ENCODE measurements at places on chromosomes 6 and 20. TPM values are rescaled to one million over a fixed set of nuclear protein-coding genes. Genes with fewer than 3 reads are reported as not detected.

- H3K27me3 ChIP-seq = no peaks in the 10 kb centered on the region
- H3K27ac ChIP-seq = no peak overlapping the region
- H3K4me1 ChIP-seq = peaks cover 10% of the 10 kb centered on the region
- no peak overlapping the region for H3K4me3 ChIP-seq
- DNase-seq = no peak
Measured at GRCh38 chr6:110561696-110562095, 85.3 kb upstream of the SLC22A16 start.

DNA sequence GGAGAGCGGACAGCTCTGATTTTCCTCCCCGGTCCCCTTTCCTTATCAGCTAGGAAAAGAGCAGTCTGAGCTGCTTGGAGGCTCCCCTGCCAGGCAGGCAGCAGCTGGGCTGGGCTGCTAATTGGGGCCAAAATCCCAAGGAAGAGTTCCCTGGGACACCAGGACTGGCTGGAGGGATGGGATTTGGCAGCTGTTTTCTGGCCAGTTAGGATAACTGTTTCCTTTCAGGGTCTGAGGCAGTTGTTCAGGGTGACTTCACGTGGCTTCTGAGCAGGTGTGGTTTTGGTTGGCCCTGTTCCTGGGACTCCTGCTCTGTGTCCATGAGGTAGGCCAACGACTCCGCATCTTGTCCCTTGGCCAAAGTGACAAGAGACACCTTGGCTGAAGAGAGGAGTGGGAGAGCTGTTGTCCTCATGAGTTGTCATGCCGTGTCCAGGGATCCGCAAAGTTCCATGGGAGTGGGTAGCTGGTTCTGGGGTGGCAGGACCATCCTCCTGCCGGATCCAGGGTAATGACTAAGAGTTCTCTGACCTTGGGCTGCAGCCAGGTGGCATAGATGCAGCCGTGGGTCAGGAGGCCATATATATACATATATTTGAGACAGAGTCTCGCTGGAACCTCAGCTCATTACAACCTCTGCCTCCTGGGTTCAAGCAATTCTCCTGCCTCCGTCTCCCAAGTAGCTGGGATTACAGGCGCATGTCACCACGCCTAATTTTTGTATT lies 21.2 kb downstream of the MRPS18A start:
- no peaks in the 10 kb centered on the region for H3K36me3 ChIP-seq
- H3K4me1 ChIP-seq = peaks cover 42% of the 10 kb centered on the region
- no peak for DNase-seq
- H3K27me3 ChIP-seq = no peaks in the 10 kb centered on the region
- H3K27ac ChIP-seq = no peak overlapping the region
- no peak overlapping the region for H3K4me3 ChIP-seq

DNA sequence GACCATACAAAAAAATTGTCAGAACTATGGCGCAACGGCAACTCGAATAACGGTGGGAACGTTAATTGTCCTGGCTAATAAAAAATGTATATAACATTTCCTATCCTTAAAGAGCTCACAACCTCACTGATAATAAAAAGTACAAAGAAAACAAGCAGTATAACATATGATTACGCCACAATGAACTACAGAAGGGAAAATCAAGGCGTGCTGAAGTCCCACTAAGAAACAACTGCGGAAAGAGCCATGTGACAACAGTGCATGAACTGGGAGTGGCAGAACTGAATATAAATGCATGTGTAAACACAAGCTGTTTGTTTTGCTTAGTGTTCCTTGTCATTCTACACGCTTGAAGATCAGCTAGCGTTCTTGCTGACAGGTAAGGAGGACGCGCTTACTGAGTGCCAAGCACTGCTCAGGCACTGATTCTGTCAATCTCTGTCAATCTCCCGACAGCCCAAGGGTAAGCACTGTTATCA lies 466 bp upstream of the PSMB1 start:
- no peak for DNase-seq
- H3K4me3 ChIP-seq = peak overlapping the region; percentile 84
- H3K36me3 ChIP-seq = peaks cover 40% of the 10 kb centered on the region

Gene ULBP1
- total RNA-seq = 0.19 TPM

DNA sequence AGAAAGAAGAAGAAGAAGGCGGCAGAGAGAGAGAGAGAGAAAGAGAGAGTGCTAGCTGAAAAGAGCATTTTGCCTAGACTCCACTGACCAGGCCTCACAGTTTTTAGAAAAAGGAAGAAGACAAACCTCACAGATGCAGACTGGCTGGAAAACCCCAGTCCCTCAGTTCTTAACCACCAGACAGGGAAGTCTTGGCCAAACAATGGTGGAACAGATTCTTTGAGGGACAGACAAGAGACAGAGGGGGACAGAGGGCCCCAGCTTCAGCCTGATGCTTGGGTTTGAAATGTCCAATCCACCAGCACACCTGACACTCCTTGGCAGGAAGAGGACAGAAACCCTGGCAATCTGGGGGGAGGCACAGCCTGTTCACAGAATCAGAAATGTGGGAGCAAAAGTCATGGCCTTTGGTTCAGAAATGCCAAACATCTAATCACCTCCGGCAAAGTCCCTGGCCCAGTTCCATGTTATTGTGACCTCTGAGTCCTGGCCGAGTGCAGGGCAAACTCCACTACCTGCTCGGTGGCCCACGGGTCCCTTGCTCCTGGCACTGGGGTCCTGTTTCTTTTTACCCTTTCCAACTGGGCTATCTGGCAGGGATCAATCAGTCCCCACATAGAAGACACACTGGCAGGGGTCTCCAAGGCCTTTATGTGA lies 235.2 kb downstream of the LY86 start:
- H3K4me1 ChIP-seq = peaks cover 39% of the 10 kb centered on the region
- H3K36me3 ChIP-seq = no peaks in the 10 kb centered on the region
- H3K27me3 ChIP-seq = no peaks in the 10 kb centered on the region
- H3K27ac ChIP-seq = no peak overlapping the region
- H3K4me3 ChIP-seq = no peak overlapping the region

GRCh38 chr6:31116661-31117385 lies 2.2 kb downstream of the PSORS1C1 start:
- no peaks in the 10 kb centered on the region for H3K27me3 ChIP-seq
- H3K4me3 ChIP-seq = peak overlapping the region; percentile 34
- no peak for DNase-seq
- H3K27ac ChIP-seq = peak overlapping the region; percentile 34
- H3K36me3 ChIP-seq = no peaks in the 10 kb centered on the region

Gene CEBPB
- 104 TPM for total RNA-seq

DNA sequence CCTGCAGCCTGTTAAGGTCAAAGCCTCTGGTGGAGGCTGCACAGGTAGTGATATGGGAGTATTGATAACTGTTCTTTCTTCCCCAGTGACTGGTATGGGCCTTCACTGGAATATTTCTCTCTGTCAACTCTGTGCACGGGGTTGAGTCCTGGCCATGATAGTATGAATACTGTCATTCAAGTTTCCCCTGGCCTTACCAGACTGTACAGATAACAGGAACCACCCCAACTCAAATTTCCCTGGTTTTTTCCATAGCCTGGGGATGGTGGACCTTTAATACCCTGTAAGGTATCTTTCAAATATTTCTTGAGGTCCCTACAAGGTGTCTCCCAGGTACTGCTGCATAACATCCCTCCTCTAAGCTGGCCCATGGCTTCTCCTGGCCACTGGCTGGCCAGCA lies 51.4 kb upstream of the TNFAIP3 start:
- H3K4me3 ChIP-seq = no peak overlapping the region
- no peak for DNase-seq
- no peak overlapping the region for H3K27ac ChIP-seq
- no peaks in the 10 kb centered on the region for H3K27me3 ChIP-seq
- H3K36me3 ChIP-seq = no peaks in the 10 kb centered on the region

- H3K27ac ChIP-seq = no peak overlapping the region
- H3K27me3 ChIP-seq = no peaks in the 10 kb centered on the region
- no peaks in the 10 kb centered on the region for H3K36me3 ChIP-seq
- no peaks in the 10 kb centered on the region for H3K4me1 ChIP-seq
Measured at GRCh38 chr6:168408504-168409136, 32.4 kb upstream of the SMOC2 start.

DNA sequence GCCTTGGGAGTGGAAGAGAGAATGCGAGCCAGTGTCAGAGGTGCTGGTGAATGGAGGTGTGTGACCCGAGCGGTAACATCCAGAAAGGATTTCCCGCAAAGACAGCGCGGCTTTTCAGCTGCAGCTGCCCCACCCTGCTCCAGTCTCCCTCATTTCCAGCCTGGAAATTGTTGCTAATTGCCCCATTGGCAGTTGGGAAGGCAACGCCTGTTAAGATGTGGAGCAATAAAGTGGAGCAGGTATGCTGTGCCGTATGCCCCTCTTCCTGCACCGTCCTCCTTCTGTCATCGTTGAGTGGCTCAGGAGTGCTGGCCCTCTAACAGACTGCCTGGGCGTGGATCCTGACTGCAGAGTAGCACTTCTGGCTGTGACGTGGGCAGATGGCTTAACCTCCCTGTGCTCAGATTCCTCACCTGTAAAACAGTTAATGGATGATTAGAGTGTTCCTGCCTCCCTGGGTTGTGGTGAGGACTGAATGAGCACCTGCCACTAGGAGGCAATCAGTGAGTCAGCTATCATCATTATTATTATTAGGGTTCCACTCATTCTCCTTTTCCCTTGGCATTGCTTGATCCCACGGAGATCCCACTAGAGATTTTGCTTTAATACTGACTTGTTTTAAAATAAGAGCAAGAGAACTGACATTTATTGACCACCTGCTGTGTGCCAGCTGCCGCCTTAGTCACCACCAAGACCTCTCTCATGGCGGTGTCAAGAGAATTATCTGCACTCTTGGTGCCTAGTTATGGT lies 11.7 kb downstream of the ARFGEF2 start:
- H3K27me3 ChIP-seq = no peaks in the 10 kb centered on the region
- no peaks in the 10 kb centered on the region for H3K36me3 ChIP-seq
- peak overlapping the region; percentile 83 for H3K27ac ChIP-seq

GRCh38 chr6:44256775-44257024 lies 628 bp downstream of the SLC35B2 start:
- H3K36me3 ChIP-seq = no peaks in the 10 kb centered on the region
- H3K4me3 ChIP-seq = peak overlapping the region; percentile 80
- DNase-seq = no peak
- H3K27ac ChIP-seq = peak overlapping the region; percentile 97
- no peaks in the 10 kb centered on the region for H3K27me3 ChIP-seq

DNA sequence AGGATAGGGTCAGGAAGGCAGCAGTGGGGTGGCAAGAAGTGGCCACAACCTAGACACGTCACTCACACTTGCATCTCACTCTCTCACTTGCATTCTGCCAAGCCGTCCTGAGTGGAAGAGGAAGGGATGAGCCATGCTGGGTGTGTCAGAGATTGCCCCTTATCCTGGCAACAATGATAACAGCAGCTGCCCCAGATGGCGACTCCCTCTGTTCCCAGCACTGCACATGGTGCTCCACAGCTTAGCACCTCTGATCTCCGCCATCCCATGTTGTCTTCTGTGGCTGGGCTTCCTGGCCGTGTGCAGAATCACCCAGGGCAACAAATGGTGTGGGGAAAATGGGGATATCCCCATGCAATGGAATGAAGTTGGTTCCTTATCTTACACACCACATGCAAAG lies 11.1 kb downstream of the KCNB1 start:
- no peak overlapping the region for H3K27ac ChIP-seq
- peaks cover 12% of the 10 kb centered on the region for H3K27me3 ChIP-seq
- no peak overlapping the region for H3K4me3 ChIP-seq
- no peaks in the 10 kb centered on the region for H3K4me1 ChIP-seq

Gene TNXB
- total RNA-seq = 66.0 TPM

Gene EGFL8
- 8.8 TPM for total RNA-seq

Gene WFDC10B
- not detected for total RNA-seq

DNA sequence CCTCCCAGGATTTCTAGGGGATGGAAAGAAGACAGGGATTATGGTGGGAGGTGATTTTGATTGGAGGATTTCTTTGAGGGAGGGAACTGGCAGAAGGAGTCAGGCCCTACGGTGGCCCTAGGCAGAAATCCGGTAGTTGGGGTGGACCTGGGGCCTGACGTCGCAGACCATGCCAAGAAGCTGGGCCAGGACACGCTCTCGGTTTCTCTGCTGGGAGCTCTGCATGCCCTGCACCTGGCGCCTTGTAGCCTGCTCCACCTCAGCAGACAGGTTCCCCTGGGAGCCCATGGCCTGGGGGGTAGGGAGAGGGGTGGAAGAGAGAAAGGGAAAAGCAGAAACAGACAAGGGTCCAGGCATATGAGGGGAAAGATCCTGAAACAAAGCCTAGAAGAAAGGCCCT lies 1.1 kb downstream of the ATP6V1G2 start:
- peaks cover 18% of the 10 kb centered on the region for H3K36me3 ChIP-seq
- H3K27ac ChIP-seq = no peak overlapping the region
- H3K27me3 ChIP-seq = no peaks in the 10 kb centered on the region
- H3K4me1 ChIP-seq = peaks cover 31% of the 10 kb centered on the region
- H3K4me3 ChIP-seq = no peak overlapping the region

DNA sequence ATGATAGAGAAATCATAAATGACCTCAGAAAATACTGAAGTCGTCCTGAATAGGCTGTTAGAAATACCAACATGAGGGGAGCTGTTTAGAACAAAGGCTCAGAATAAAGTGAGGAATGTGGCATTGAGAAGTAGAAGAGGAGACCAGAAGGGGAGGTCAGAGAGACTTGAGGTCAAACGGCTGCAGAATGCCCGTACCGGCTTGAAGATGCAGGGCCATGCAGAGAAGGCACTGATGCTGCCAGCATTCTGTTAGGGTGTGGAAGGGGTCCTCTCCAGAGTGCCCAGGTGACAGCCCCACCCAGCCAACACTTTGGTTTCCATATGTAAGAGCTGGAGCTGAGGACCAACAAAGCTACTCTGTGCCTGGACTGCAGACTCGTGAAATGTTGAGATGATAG lies 570.9 kb downstream of the CDH26 start:
- H3K4me1 ChIP-seq = no peaks in the 10 kb centered on the region
- H3K27ac ChIP-seq = no peak overlapping the region
- no peaks in the 10 kb centered on the region for H3K36me3 ChIP-seq
- no peaks in the 10 kb centered on the region for H3K27me3 ChIP-seq
- no peak for DNase-seq

Gene SYNGAP1
- 5.4 TPM for total RNA-seq

Gene ACSS1
- total RNA-seq = 80.0 TPM

GRCh38 chr6:23929201-23929600 lies 196.8 kb upstream of the NRSN1 start:
- H3K27ac ChIP-seq = no peak overlapping the region
- H3K36me3 ChIP-seq = no peaks in the 10 kb centered on the region
- no peak overlapping the region for H3K4me3 ChIP-seq
- DNase-seq = no peak
- no peaks in the 10 kb centered on the region for H3K27me3 ChIP-seq

DNA sequence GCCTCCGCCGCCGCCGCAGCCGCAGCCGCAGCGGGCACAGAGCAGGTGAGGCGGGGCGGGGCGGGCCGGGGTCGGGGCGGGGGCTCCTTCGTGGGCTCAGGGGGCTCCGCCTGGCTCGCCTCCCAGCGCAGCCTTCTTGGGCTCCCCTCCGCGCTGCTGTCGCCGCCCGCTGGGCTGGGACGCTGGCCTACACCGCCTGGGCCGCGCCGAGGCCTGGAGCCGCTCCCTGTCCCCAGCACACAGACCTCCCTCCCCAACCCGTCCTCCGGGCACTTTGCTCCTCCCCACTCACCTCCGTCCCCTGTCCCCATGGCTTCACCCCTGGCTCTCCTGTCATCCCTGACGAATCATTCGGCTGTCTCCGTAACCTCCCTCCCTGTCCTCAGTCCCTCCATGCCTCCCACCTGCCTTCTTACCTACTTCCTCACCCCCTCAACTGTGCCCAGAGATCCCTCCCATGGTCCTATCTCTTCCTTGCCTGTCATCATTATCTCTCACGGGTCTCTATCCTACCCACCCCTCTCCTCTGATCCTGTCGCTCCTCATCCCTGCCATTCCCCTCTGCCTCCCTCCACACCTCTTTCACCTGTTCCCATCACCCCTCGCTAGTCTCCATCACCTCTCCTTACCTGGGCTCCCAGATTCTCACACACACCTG lies 512 bp downstream of the TTBK1 start:
- no peak overlapping the region for H3K4me3 ChIP-seq
- peaks cover 70% of the 10 kb centered on the region for H3K27me3 ChIP-seq
- H3K27ac ChIP-seq = no peak overlapping the region
- H3K36me3 ChIP-seq = no peaks in the 10 kb centered on the region

GRCh38 chr6:27667657-27668441 lies 194.9 kb upstream of the ZNF184 start:
- no peak overlapping the region for H3K4me3 ChIP-seq
- H3K4me1 ChIP-seq = no peaks in the 10 kb centered on the region
- peaks cover 80% of the 10 kb centered on the region for H3K27me3 ChIP-seq

Gene CAGE1
- 0.32 TPM for total RNA-seq
